ENCODE measurements at places on chromosomes 11 and 22. TPM values are rescaled to one million over a fixed set of nuclear protein-coding genes. Genes with fewer than 3 reads are reported as not detected.

The CDCA5 gene
- 0.47 TPM for polyA plus RNA-seq

The HOATZ gene
- polyA plus RNA-seq, result not detected

The RASSF7 gene
- 43.6 TPM for polyA plus RNA-seq

The ALX4 gene
- polyA plus RNA-seq, result not detected

The SREBF2 gene
- 21.0 TPM for polyA plus RNA-seq

The GRAMD1B gene
- 2.3 TPM for polyA plus RNA-seq

The SCUBE2 gene
- polyA plus RNA-seq, result not detected

The SEC14L6 gene
- not detected for polyA plus RNA-seq

The GLYAT gene
- not detected for polyA plus RNA-seq

The TMEM25 gene
- 30.9 TPM for polyA plus RNA-seq

The HMOX1 gene
- polyA plus RNA-seq, result 0.19 TPM

The MUC2 gene
- polyA plus RNA-seq, result not detected

The SLC25A17 gene
- polyA plus RNA-seq, result 24.9 TPM

The VPREB1 gene
- not detected for polyA plus RNA-seq

The HIC2 gene
- polyA plus RNA-seq, result 0.44 TPM

The ZC3H12C gene
- not detected for polyA plus RNA-seq

Measured in naive thymus-derived CD4-positive, alpha-beta T cell (primary cell).